ENCODE measurements at places on chromosomes 5 and 9. TPM values are rescaled to one million over a fixed set of nuclear protein-coding genes. Genes with fewer than 3 reads are reported as not detected.

DNA sequence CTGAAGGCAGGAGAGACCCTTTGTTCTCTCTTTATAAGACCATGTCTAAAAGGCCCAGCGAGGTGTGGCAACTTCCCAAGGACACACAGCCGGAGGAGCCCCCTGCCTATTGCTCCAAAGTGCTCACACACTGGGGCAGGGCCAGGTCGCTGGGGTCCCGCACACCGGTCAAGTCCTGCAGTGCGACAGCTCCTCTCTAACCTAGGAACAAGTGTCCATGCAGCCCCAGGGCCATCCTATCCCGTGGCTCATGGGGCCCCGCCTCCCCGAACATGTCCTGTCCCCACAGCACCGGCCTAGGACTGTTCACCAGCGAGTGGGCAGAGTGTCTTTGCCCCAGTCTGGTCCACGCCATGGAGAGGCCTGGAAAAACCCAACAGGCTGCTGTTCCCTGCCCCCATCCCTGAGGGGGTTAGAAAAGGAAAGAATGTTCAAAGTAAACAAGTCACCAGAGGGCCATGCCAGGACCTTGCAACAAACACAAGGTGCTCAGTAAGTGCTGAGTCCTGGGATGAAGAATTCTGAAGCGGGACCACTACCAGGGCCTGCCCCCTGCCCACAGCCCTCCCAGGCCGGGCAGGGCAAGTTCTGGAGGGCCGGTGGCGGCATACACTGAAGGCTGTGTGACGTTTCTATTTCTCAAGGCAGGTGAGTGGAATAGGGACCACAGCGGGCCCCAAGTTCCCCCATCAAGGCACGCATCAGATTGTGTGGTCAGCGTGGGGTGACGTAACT lies 938 bp downstream of the NINJ1 start:
- DNase-seq = no peak

DNA sequence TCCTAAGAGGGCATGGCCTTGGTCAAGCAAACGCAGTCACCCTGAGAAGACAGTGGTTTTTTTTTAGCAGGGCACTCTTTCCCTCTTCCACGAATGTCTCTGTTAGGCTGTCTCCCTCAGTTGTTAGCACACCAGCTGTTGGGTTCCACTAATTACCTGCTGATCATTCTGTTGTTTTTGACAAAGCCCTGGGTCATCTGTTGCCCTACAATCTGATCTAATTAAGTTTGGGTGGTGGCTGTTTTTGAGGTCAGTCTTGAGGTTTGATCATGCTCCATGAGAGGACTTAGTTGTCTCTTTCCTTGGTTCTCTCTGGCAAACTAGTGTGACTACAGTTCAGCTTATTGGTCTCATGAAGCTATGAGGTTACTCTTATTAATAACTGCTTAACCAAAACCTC lies 5.0 kb upstream of the PTPDC1 start:
- DNase-seq = no peak

- DNase-seq = peak; percentile 10
Observed at GRCh38 chr5:158435161-158435616, 576.2 kb upstream of the CLINT1 start.

DNA sequence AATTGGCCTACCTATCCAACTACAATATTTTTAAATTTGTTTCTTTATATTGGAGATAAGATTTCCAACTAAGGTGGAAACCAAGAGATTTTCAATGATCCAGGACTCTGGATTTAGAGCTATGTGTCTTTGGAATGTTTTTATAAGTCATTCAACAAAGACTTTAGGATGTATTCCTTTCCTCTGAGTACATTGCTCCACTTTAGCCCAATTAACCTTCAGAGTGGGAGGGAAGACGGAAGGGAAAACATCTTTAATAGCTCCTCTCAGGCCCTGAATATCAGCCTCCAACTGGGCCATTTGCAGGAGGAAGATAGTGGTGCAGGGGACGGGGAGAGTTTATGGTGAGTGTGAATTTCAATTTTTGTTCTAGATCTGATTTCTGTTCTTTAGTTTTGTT lies 239.2 kb downstream of the PIK3R1 start:
- no peak for DNase-seq

- DNase-seq = no peak
Observed at GRCh38 chr9:126745574-126746411, 59.0 kb upstream of the ZBTB43 start.

NRG2 gene
- total RNA-seq = 0.16 TPM

DNA sequence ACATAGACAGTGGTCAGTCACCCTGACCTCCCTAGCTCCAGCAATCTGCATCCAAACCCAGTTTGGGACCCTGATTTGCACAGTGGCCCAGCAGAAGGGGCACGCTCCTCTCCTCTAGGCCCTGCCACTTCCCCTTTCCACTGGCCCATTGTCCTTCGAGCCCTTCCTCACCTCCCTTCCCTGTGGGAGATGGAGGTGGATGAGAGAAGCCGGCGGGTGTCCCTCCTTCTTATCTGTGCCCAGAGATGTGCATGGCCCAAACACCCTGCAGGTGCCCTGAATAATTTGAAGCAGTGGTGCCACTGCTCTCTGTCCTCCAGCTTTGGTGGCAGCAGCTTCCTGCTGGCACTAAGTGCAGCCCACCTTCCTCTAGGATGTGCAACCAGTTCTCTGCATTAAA lies 140.0 kb downstream of the BARX1 start:
- DNase-seq = no peak

PDE6A gene
- not detected for total RNA-seq

AQP7 gene
- total RNA-seq = not detected

DNA sequence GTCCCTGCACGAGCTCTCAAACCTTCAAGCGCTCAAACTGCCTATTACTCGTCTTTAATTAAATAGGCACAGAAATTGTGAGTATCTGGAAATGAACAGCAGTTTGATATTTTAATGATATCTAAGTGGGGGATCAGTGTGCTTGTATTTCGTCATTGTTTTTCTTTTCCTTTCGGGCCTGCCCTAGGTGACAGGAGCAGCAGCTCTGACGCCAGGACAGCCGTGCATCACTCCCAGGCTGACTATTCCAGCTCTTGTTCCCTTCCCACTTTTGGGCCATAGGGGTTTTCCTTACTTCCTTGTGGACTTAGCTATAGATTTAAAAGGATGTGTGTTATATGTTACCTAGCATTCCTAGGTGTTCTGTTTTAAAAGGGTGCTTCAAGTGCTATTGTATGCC lies 9.5 kb downstream of the BNIP1 start:
- no peak for DNase-seq

ELOVL7 gene
- 0.18 TPM for total RNA-seq

- no peak for DNase-seq
Observed at GRCh38 chr9:118100529-118101419, 396.6 kb downstream of the TLR4 start.

GRCh38 chr9:89149726-89150125 lies 28.9 kb downstream of the SHC3 start:
- no peak for DNase-seq

F2R gene
- 1.4 TPM for total RNA-seq

DNA sequence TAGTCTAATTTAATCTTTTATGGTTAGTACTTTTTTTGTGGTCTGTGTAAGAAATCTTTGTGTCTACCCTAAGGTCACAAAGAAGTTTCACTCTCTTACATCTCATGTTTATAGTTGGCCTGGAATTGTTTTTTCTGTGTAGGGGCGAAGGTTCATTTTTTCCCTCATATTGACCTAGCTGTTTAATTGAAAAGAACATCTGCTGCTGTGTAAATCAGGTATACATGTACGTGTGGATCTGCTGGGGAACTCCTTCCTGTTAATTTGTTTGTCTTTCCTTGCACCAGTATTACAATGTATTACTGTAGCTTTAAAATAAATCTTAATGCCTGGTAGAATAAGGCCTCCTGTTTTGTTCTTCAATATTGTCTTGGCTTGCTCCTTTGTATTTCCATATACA lies 37.8 kb downstream of the EXOSC2 start:
- DNase-seq = no peak

DNA sequence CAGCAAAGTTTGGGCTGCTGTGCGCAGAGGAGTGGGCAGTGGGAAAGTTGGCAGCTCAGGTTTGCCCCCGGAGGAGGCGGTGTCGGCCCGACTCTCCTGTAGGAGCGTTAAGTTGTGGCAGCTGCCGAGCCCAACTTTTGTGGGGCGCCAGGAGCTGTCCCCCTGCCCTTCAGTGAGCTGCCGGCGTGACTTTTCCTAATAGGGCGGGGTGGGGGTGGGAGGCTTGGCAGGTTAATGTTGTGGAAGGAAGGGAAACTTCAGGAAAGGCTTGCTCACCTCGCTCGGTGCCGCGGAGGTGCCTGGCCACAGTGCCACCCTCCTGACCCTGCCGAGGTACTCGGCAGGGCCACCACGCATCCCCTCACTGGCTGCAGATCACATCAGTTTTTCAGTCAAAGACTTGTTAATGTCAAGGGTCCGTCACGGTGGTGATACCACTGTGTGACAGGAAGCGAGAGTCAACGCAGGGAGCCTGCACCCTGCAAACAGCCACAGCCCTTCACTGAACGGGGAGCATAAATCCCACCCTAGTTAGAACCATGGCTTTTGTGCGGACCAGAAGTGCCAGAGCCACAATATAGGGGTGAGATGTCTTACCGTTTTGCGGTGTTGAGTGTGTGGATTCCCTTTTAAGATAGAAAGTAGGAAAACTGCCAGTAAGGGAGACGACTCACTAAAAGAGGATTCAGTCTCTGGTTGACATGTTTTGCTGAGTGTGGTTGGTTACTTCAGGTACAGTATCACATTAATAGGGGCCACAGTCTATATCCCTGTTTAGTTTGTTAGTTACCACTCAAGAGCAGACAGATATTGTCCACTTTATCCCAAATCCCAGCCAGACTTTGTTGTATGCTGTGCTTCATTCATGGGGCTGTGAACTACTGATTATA lies 796 bp downstream of the LNPEP start:
- peak; percentile 32 for DNase-seq

GRCh38 chr5:57411982-57412381 lies 70.6 kb downstream of the ACTBL2 start:
- DNase-seq = no peak

- DNase-seq = no peak
Observed at GRCh38 chr5:169024421-169024820, 276.5 kb downstream of the SLIT3 start.

DNA sequence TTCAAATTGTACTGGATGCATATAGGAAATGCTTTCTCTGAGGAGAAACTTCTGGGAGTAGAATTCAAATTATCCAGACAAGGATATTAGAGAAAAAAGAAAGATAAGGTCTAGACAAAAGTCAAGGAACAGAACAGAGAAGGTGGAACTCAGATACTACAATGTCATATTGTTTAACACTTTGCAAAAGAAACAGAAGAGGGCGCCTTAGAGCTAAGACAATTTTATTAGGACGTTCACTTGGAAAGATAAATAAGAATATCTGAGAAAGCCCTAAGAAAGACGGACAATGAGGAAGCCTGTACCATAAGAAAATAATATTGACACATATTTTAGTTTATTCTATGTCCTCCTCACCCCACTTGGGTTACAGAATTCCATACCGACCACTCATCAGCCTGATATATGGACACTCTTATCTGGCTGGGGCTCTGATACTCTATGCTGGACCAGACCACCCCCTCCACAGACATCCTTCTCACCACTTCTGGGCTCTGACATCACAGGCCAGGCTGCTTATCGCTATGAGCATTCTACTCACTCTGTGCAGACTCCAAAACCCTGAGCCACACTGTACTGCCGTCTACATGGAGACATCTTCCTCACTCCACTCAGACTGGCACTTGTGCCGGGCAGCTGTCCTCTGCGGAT lies 9.1 kb upstream of the AK3 start:
- DNase-seq = no peak

GABRP gene
- total RNA-seq = not detected

TMEM215 gene
- not detected for total RNA-seq

DNA sequence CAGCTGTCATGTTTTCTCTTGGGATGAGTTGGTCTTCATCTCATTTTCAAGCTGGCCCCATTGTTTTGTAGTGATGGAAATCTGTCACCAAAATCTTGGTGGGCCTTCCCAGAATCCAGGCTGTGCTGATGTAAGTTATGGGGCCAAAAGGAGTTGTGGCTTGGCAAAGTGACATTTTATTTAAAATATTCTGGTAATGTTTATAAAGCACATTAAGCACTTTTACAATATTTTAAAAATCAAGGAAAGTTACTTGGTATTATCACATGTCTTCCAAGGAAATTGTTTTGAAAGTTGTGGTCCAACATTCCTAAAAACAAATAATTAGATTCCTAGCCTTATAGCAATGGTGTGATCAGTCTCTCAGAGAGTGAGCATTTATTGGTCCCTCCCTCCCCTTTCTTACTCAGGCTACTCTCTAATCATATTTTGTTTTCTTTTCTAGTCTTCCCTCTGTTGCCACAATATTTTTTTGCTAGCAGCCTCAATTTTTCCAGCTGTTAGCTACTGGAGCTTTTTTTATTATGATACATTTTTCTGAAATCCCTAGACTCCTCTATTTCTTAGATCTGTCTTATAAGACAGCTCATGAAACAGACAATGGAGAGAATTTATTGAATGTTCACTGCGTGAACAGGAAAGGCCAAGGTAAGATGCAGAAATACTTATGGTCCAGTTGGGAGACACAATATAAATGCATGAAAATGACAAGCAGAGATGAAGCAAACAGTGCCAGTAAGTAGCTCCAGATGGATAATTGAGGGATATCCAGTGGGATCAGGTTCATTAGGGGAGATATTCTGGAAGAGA lies 408.1 kb upstream of the ZNF608 start:
- DNase-seq = no peak

GRCh38 chr5:160486573-160486972 lies 64.9 kb downstream of the PTTG1 start:
- DNase-seq = no peak

GRCh38 chr5:14816999-14817761 lies 54.4 kb downstream of the ANKH start:
- no peak for DNase-seq

GRCh38 chr5:35135239-35135700 lies 87.5 kb upstream of the AGXT2 start:
- DNase-seq = no peak

GRCh38 chr9:20030671-20031070 lies 241.8 kb upstream of the SLC24A2 start:
- no peak for DNase-seq

PRRT1B gene
- not detected for total RNA-seq

PCDHB16 gene
- total RNA-seq = not detected

LCN15 gene
- total RNA-seq = not detected

All from activated T-cell treated with anti-CD3 and anti-CD28 coated beads, Interleukin-2, amount 50 U/mL, for 4 hours (primary cell).